ENCODE measurements at places on chromosomes 7 and 10. TPM values are rescaled to one million over a fixed set of nuclear protein-coding genes. Genes with fewer than 3 reads are reported as not detected.
A peak's percentile ranks its signal among the peaks of the same experiment; 100 is the strongest.

DNA sequence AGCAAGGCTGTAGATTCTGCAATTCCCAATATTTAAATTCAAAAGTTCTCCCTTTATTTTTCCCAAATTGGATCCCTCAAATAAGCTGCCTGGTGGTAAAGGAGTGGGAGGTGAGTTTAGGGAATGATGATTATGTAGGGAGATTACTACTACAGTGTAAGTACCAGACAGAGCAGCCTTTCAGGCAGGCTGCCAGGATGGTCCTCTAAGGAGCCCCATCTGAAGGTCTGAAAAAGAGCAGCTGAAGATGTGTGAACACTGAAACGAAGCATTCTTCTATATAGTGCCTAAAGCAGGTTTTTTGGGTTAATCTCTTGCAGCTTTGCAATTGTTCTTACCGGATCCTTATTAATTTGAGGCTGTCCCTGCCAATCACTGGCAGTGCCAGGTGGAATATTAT, 84.7 kb downstream of the CREB5 start:
- no peak overlapping the region for H3K27ac ChIP-seq
- DNase-seq: no peak
- H3K4me1 ChIP-seq: no peaks in the 10 kb centered on the region
- no peaks in the 10 kb centered on the region for H3K27me3 ChIP-seq
- H3K36me3 ChIP-seq: no peaks in the 10 kb centered on the region

GRCh38 chr10:126581648-126582046, 88.8 kb downstream of the C10orf90 start:
- no peaks in the 10 kb centered on the region for H3K36me3 ChIP-seq
- peaks cover 38% of the 10 kb centered on the region for H3K27me3 ChIP-seq
- H3K4me1 ChIP-seq: no peaks in the 10 kb centered on the region

Gene OPALIN
- total RNA-seq: not detected

Gene STEAP1
- total RNA-seq: 120 TPM

DNA sequence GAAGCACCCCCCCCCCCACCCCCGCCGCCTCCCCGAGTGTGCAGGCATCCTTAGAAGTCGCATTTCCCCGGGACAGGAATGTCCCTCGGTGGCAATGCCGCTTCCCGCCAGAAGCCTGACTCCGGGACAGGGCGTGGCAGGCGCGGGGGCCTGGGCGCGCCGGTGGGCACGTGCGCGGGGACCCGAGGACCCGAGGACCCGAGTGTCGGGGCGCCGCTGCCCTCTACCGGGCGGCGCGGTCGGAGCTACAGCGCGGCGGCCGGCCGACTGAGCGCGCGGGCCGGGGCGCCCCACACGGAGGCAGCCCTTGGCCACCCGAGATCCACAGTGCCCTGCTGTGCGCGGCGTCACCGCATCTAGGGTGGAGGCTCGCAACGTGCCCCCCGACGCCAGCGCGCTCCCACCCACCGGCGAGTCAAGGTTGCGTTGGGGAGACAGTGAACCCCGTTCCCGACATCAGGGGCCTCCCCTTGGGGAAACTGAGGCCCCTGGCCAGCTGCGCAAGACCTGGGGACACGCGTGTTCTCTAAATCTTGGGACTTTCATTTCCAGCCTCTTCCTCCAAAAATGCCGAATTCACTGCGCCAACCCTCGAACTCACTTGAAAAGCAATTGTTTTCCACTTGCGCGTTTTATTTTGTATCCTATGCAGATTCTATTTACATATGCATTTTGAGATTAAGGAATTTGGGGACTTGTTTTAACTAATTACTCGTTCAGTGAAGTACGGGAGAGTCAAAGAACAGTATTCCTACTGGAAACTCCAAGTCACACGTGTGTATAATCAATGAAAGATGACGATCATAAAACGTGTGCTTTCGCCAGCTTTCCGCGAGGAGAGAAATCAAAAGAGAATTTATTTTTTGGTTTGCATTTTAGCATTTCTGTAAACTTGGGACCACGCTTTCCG, 3.1 kb upstream of the CUX1 start:
- DNase-seq: peak; percentile 76
- no peak overlapping the region for H3K27ac ChIP-seq
- H3K27me3 ChIP-seq: no peaks in the 10 kb centered on the region
- peak overlapping the region; percentile 77 for H3K4me3 ChIP-seq
- H3K36me3 ChIP-seq: no peaks in the 10 kb centered on the region
- H3K4me1 ChIP-seq: peaks cover 7% of the 10 kb centered on the region

GRCh38 chr10:76632767-76633051, 1004.9 kb downstream of the KCNMA1 start:
- H3K4me3 ChIP-seq: no peak overlapping the region
- H3K27ac ChIP-seq: no peak overlapping the region

DNA sequence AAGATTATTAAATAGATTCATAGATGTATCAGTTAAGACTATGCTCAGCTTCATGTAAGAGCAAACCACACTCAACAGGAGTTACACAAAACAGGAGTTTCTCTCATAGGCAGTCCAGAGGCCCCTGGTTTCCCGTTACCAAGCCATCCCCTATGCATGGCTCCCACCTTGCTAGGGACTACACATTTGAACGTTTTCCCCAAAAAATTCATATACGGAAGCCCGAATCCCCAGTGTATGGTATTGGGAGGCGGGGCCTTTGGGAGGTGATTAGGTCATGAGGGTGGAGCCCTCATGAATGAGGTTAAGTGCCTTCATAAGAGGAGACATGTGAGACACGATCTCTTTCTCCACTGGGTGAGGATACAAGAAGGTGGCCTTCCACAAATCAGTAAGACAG, 29.1 kb downstream of the RSU1 start:
- H3K27me3 ChIP-seq: no peaks in the 10 kb centered on the region
- H3K4me1 ChIP-seq: no peaks in the 10 kb centered on the region
- no peak overlapping the region for H3K4me3 ChIP-seq
- no peak overlapping the region for H3K27ac ChIP-seq
- DNase-seq: no peak

GRCh38 chr10:44763331-44763730, 147.8 kb upstream of the TMEM72 start:
- H3K27ac ChIP-seq: no peak overlapping the region
- DNase-seq: no peak
- H3K4me3 ChIP-seq: no peak overlapping the region
- no peaks in the 10 kb centered on the region for H3K27me3 ChIP-seq

GRCh38 chr7:90384433-90384832, 18.8 kb upstream of the CLDN12 start:
- H3K4me1 ChIP-seq: peaks cover 34% of the 10 kb centered on the region
- peaks cover 40% of the 10 kb centered on the region for H3K36me3 ChIP-seq
- H3K4me3 ChIP-seq: peak overlapping the region; percentile 41
- DNase-seq: peak; percentile 63

DNA sequence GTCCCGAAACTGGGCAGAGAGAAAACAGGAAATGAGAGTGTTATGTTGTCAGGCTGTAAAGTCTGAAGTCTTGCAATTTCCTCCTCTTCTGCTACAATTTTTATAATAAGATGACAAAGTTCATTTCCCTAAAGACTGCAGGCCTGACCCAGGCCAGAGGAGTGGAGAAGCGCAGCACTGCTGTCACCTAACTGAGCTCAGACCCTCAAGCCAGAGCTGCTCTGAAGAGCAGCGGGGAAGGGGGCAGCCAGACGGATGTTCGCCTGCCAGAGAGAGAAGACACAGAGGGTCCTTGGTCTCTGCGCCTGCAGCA, 12.6 kb upstream of the AOAH start:
- DNase-seq: no peak
- H3K36me3 ChIP-seq: no peaks in the 10 kb centered on the region
- H3K27ac ChIP-seq: no peak overlapping the region
- H3K27me3 ChIP-seq: no peaks in the 10 kb centered on the region

Gene NKX1-2
- total RNA-seq: not detected

DNA sequence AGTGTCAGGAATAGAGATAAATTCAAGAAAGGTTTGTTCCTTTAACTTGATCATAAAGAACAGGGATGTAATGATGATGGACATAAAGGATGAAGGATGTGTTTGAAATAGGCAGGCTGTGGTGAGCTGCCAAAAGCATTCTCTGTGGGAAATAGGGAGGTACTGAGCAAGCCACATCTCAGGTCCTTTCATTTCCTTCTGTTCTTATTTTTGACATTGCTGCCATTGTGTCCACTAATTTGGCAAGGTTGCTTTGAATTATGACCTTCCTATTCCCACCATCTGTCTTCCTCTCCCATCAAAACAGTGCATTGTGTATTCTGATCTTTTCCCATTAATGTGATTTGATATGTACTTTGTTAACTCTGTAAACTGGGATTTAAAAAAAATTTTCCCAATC, 9.4 kb downstream of the SCRN1 start:
- no peak overlapping the region for H3K27ac ChIP-seq
- no peak overlapping the region for H3K4me3 ChIP-seq
- no peaks in the 10 kb centered on the region for H3K27me3 ChIP-seq

Gene AKR1C8
- total RNA-seq: not detected

DNA sequence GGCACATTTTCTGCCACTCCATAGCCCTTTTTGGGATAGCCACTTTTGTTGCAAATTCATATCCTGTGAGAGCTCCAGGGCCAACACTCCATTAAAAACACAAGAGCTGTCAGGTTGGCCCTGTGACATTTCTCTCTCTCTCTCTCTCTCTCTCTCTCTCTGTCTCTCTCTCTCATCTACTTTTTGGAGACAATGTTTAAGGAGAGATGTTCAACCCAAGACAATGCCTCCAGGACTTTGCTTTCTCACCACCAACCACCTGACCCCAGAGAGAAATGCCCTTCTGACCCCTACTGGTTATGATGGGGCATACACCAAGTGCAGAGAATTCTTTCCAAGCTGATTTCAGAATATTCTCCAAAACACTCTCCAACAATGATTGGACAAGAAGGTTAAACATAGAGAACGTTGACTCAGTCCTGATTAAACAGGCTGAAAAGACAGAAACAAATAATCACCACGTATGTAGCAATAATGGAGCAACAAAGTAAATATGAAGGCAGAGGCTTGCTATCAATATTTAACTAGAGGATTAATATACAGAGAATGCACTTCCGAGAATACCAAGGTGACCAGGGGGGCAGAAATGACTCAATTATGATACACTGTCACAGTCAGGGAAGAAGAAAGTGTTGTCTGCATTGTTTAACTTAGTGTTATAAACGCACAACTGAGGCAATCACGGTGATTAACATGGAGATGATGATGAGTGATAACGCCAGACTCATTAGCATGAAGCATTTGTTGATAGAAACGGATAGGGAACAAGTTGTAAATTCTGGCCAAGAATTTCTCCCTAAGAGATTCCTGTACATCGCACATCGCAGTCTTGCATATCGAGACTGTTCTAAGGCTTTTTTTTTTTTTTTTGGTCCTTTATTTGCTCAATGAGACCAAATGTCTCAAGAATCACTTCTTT, 178.5 kb downstream of the NRP1 start:
- no peaks in the 10 kb centered on the region for H3K27me3 ChIP-seq
- H3K27ac ChIP-seq: peak overlapping the region; percentile 72
- H3K4me1 ChIP-seq: peaks cover 38% of the 10 kb centered on the region
- H3K4me3 ChIP-seq: 0 out of 2 replicates have a peak overlapping the region, but pooled peaks have one; percentile 7
- H3K36me3 ChIP-seq: no peaks in the 10 kb centered on the region
- peak; percentile 89 for DNase-seq

GRCh38 chr10:36888925-36889573, 236.3 kb upstream of the ANKRD30A start:
- no peak overlapping the region for H3K27ac ChIP-seq
- DNase-seq: peak; percentile 24
- H3K27me3 ChIP-seq: no peaks in the 10 kb centered on the region
- H3K36me3 ChIP-seq: no peaks in the 10 kb centered on the region

DNA sequence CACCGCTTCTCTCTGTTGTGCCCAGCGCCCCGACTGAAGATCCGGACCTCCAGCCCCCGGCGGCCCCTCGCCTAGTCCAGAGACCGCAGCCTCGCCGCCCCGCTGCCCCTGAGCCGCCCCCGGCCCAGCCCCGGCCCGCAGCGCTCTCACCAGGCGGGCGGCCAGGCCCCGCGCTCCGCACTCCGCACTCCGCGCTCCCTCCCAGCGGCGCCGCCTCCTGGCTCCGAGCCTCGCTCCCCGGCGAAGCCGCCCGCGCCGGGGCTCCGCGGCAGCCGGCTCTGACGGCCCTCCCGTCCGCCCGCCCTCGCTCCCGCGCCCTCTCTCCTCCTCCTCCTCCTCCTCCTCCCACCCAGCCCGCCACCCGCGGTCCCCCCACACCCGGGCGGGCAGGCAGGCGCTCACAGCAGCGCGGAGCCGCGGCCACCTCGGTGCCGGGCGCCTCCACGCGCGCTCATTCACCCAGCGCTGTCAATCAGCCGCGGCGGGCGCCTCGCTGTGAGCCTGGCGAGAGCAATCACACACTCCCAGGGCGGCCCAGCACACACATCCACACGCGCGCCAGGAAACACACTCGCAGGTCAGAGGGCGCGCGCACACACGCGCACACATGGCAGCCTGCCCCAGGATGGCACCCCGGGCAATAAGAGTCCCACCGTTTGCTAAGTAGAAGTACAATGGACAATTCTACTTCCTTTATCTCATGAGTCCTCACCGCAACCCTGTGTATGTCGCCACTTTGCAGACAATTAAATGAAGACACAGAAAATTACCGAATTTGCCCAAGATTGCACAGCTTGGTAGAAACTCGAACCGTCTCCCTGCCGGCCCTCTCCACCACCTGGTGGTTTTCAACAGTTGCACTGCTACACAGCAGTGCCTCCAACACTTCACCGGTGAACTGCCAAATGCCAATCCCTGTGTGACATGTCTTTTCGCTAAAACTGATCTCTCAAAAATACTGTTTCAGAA, at the start of gene PRRT4:
TSS of gene PRRT4 (minus strand) at position 280 of the 969 bp plus-strand sequence.
- H3K4me1 ChIP-seq: no peaks in the 10 kb centered on the region
- no peak within 1 kb of the TSS for H3K27ac ChIP-seq
- DNase-seq: peak; percentile 60

GRCh38 chr7:106553446-106553836, 107.5 kb downstream of the CCDC71L start:
- H3K27me3 ChIP-seq: no peaks in the 10 kb centered on the region
- H3K36me3 ChIP-seq: no peaks in the 10 kb centered on the region
- no peaks in the 10 kb centered on the region for H3K4me1 ChIP-seq
- H3K27ac ChIP-seq: no peak overlapping the region
- DNase-seq: no peak
- H3K4me3 ChIP-seq: no peak overlapping the region

GRCh38 chr10:62050893-62051433, 149.5 kb downstream of the ARID5B start:
- peaks cover 53% of the 10 kb centered on the region for H3K36me3 ChIP-seq
- peak overlapping the region; percentile 94 for H3K4me3 ChIP-seq
- H3K27ac ChIP-seq: peak overlapping the region; percentile 91
- H3K4me1 ChIP-seq: peaks cover 77% of the 10 kb centered on the region

- DNase-seq: no peak
- H3K36me3 ChIP-seq: no peaks in the 10 kb centered on the region
- H3K4me3 ChIP-seq: no peak overlapping the region
- no peaks in the 10 kb centered on the region for H3K4me1 ChIP-seq
Measured at GRCh38 chr7:27420702-27421101, 178.1 kb downstream of the EVX1 start.

- H3K27ac ChIP-seq: no peak overlapping the region
- no peaks in the 10 kb centered on the region for H3K36me3 ChIP-seq
- no peak overlapping the region for H3K4me3 ChIP-seq
- peaks cover 10% of the 10 kb centered on the region for H3K4me1 ChIP-seq
- no peaks in the 10 kb centered on the region for H3K27me3 ChIP-seq
Measured at GRCh38 chr7:148650232-148650858, 48.4 kb upstream of the CUL1 start.

GRCh38 chr10:118286051-118286838, 55.9 kb downstream of the FAM204A start:
- H3K36me3 ChIP-seq: no peaks in the 10 kb centered on the region
- no peak overlapping the region for H3K4me3 ChIP-seq
- DNase-seq: no peak
- no peaks in the 10 kb centered on the region for H3K4me1 ChIP-seq
